NT2/D1 (cell line): ENCODE measurements at places on chromosomes 1 and 21.
A peak's percentile ranks its signal among the peaks of the same experiment; 100 is the strongest.

- DNase-seq: no peak
These were observed 107.1 kb downstream of the ST3GAL3 start for GRCh38 chr1:43814401-43814800.

DNA sequence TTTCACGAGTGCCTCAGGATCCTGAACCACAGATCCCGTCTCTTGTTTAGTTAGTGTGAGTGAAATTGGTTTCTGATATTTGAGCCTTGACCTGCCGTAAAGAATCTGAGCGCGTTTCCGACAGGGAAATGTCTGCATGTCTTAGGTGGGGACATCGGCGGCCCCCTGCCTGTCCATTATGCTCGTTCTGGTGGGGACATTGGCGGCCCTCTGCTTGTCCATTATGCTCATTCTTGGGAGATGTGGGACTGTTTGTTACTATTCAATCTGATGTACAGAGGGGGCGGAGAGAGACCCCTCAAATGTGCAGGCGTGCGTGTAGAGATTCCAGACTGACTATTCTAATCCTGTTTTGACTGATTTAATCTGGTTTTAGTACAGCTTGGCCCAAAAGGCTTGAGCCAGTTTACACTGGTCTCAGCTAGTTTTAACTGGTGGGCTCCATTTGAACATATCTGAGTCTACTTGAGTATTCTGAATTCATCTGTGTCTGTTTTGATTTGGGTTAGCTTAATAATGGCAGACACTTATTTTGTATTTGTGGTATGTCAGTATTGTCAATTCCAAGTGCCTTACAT is 6.6 kb upstream of the TINAGL1 start:
- DNase-seq: no peak

- no peak for DNase-seq
These were observed 63.0 kb downstream of the DISP1 start for GRCh38 chr1:222877854-222878253.

DNA sequence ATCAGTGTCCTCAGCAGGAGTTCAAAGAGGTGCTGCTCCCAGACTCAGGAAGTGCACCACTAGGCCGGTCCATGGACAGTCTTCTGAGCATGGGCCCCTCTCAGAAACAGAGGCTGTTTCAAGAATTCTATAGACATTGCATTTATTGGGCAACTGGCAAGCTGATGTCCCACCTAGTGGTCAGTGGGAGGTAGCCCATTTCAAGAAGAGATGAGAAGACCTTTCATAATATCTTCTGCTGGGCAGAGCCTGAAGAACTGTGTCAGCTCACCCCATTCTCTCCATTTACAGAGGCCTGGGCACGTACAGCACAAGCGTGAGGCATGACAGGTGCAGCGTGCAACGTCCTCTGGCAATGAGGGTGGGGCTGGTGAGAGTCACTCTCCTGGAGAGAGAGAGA is 216.0 kb downstream of the DYRK1A start:
- DNase-seq: no peak

GRCh38 chr1:175369696-175370095 is 177.1 kb upstream of the KIAA0040 start:
- DNase-seq: no peak

GRCh38 chr1:245546875-245547274 is 392.1 kb downstream of the KIF26B start:
- no peak for DNase-seq

- no peak for DNase-seq
These were observed 41.1 kb downstream of the GLIS1 start for GRCh38 chr1:53697721-53698383.

DNA sequence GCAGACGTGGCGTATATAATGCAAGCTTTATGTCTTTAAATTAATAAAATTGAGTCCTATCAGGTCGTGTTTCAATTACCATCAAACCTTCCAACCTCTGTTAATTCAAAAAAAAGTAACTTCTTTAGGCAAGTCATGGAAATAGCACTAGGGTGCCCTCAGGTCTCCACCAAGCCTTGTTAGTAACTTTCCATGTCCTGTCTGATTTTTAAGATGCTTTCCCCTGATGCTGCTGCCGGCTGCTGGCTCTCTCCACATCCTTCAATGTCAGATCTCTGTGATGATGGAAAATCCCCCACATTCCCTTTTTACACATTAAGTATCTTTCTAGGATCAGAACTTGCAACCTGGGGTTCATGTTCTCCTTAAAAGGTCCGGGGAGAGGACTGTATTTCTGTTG is 3.0 kb downstream of the ERG start:
- DNase-seq: no peak

DNA sequence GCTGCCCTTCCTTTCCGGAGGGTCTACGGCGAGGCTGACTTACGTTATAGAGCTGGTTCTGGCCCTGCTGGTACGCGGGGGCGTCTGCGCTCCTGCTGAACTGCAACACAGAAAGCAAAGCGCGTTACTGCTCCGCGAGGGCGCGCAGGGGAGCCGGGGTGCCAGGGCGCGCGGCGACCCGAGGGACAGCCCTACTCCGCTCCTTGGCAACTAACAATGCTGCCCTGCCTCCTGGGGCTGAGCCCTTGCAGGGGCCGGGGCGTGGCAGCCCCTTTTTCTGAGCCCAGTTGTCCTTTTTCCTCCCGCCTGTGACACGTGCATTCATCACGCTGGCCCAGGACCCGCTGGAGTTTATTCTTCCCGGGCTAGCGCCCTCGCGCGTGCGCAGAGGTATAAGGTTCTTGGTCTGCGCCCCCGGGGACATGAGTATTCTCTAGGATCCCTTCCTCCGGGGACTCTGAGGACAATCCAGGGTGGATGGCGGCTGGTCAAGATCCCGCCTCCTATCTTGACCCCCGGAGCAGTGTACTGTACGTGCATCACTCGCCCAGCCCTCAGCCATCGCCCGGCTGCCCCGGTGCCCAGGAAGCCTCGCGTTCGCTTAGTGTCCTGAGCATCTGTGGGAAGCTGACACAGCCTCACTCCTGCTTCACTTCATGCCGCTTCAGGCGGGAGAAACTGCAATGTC is 78.9 kb downstream of the CD247 start:
- no peak for DNase-seq

GRCh38 chr21:27045281-27045985 is 78.5 kb upstream of the ADAMTS5 start:
- DNase-seq: no peak

- DNase-seq: no peak
These were observed 20.3 kb downstream of the STK40 start for GRCh38 chr1:36365381-36365780.

- DNase-seq: no peak
These were observed 2.4 kb downstream of the PGLYRP4 start for GRCh38 chr1:153346077-153346723.

DNA sequence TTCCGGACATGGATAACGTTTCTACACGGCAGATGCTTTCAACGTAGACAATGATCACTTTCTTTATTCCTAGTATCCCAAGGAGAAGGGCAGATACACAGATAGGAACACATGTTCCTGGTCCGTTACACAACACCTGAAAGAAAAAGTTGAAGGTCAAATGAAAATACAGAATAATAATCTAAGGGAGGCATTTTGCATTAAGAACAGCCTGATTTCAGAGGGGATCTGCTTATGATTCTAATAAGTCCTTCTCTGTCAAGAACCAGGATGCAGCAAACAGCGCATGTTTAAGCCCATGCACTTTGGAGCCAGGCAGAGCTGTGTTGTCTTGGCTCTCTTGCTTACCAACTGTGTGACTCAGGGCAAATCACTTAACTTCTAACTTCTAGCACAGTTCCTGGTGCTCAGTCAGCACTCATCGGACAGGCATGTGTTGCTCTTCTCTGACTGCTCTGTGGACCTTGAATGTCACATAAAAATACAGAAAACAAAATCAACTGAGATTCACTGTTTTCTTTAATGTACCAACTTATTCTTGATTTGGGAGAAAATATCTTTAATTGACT is 56.3 kb upstream of the CNN3 start:
- DNase-seq: no peak

- no peak for DNase-seq
These were observed 37.7 kb upstream of the ARHGAP29 start for GRCh38 chr1:94275083-94275482.

DNA sequence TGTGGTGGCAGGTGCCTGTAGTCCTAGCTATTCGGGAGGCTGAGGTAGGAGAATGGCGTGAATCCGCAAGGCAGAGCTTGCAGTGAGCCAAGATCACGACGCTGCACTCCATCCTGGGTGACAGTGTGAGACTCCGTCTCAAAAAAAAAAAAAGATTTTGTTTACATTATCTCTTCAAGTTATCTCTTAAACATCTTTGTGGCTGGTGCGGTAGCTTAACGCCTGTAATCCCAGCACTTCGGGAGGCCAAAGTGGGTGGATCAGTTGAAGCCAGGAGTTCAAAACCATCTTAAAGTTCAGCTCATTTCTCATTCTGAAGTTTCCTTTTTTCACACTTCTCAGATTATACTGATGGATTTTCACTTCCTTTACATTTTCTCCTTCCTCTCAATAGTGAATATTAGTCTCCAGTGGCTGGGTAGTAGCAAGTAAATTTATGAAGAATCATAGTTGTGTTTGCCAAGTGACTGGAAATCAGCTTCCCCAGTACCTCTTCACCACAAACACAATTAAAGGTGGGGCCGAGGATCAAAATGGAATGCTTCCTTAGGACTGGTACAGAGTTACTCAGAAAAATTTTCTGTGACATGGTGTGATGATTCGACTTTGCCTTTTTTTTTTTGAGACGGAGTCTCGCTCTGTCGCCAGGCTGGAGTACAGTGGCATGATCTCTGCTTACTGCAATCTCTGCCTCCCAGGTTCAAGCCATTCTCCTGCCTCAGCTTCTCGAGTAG is 13.8 kb downstream of the PIP5K1A start:
- DNase-seq: no peak

DNA sequence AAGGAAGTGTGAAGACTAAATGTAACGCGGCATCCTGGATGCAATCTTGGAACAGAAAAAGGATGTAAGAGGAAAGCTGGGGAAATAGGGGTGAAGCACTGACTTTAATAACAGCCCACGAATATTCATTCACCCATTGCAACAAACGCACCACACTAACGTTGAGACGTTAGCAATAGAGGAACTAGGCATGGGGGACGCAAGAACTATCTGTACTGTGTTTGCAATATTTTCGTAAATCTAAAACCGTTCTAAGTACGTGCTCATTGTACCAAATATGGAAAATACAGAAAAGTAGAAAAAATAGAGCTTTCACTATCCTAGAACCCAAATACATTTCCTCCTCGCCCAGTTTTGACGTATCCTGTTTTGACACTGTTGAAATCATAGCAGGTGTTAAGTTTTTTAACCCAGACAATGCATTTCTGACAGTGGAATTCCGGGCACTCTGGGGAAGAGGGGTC is 3.9 kb downstream of the LAPTM5 start:
- DNase-seq: no peak

DNA sequence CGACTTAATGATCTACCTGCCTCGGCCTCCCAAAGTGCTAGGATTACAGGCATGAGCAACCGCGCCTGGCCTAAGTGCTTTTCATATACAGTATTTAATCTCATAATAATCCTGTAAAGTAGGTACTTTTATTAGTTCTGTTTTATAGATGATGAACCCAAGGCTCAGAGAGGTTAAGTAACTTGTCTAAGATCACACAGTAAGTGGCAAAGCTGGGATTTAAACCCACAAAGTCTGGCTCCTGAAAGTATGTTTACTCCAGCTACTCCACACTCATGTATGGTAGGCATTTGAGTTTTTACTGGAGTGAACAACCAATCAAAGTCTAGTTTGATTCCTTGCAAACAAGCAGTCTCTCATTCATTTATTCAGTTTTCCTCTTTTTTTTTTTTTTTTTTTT is 2.3 kb downstream of the DFFA start:
- no peak for DNase-seq

DNA sequence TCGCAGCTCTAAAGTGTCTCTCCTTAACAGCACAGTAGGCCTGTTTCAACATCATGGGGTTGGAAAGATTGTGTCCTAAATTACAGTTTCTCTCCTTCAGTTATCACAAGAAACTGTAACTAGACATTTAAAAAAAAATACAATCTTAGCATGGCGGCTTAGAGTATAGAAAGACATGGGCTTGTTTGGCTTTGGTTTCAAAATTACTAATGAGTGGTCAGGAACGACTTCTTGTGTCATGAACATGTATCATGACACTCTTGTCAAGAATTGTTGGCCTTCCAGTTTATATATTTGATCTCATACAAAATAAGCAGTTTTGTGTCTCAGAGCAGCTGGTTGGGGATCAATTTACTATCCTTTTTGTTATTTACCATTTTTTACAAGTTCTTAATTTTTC is 2.1 kb downstream of the GJA8 start:
- no peak for DNase-seq

DNA sequence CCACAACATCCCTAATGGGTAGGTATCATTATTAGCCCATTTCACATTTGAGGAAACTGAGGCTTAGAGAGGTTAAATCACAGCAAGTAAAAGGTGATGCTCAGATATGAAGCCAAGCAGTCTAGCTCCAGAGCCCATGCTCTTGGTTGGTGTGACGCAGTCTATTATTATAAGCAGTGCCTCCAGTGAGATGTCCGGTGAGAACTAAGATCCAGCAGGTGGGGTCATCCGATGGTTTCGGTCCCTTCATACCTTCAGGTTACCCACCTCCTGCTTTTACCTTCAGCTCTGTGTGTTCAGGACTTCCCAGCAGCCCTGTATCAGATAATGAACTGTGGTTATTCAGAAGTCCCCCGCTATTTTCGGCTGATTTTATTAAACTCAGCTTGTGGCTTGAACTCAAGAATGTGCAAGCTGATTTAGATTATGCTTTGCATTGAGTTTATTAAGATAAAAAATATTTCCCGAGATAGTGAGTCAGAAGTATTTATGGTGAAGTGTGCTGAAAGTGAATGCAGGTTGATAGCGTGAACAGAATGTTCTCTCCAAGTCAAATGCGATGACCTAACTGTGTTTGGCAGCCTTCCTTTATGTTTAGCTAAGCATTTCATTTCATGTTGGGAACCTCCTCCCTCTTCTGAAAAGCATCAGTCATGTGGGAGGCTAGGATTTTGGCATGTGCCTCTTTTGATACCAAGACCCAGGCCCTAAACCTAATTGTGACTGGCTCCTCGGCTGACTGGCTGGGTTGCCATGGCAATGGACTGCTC is 160.9 kb upstream of the UBE2U start:
- no peak for DNase-seq

DNA sequence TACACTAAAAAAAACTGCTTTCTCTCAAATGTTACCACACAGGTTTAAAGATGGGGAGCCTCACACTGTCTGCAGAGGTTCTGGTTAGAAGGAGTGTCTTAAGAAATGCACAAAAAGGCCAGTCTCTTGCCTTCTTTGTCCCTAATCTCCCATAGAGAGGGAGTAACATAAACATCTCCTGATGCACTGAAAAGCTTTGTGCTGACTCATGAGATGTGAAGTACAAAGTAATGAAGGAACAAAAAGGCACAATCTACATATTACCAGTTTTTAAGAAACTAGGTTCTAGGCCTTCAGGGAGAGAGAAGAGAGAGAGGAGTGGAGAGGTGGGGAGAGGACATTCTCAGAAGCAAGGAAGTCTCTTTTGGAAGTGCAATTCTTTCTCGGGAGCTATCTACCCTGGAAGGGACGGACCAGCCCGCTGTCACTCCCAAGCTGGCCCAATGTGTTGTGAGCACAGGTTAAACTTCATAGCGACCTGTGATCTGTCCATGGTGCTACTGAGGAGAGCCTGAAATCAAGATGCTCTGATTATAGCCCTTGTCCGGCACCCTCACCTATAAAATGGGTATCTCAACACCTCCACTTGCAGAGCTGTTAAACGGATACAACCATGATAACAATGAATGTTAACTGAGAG is 458.1 kb downstream of the DISC1 start:
- DNase-seq: peak; percentile 73

- DNase-seq: no peak
These were observed 33.3 kb upstream of the HNRNPU start for GRCh38 chr1:244897476-244898254.
